Prostate gland (tissue), 2 donors: ENCODE measurements at places on chromosomes 11 and 22. TPM values are rescaled to one million over a fixed set of nuclear protein-coding genes. Genes with fewer than 3 reads are reported as not detected.

The NELL1 gene
- total RNA-seq = 10.3 TPM

The NAA40 gene
- total RNA-seq = 23.3 TPM

The DENND5A gene
- total RNA-seq = 25.4 TPM

The GPHA2 gene
- not detected for total RNA-seq

The KBTBD3 gene
- total RNA-seq = 7.3 TPM

The MIOX gene
- total RNA-seq = not detected

The ZW10 gene
- 11.6 TPM for total RNA-seq

The HTR3B gene
- not detected for total RNA-seq

The ST14 gene
- total RNA-seq = 39.8 TPM

The TSSK2 gene
- total RNA-seq = not detected

The KCTD14 gene
- total RNA-seq = 16.8 TPM

The ZDHHC24 gene
- total RNA-seq = 24.9 TPM

The SCGB1A1 gene
- total RNA-seq = 203 TPM

The UPK3A gene
- total RNA-seq = 12.6 TPM

The DEUP1 gene
- total RNA-seq = 1.2 TPM

The RBMXL2 gene
- 12.0 TPM for total RNA-seq

The SYT12 gene
- 3.4 TPM for total RNA-seq

The SCN3B gene
- 3.5 TPM for total RNA-seq

The C11orf97 gene
- total RNA-seq = not detected

The ELMOD1 gene
- 0.36 TPM for total RNA-seq

The TSPAN32 gene
- total RNA-seq = not detected

The TREH gene
- total RNA-seq = not detected

The NOX4 gene
- 1.6 TPM for total RNA-seq

The RFPL1 gene
- total RNA-seq = 1.7 TPM

The CRYBA4 gene
- total RNA-seq = not detected

The KCNJ4 gene
- 3.2 TPM for total RNA-seq

The ZNF214 gene
- total RNA-seq = 3.1 TPM

The FADD gene
- 18.4 TPM for total RNA-seq

The OR51G1 gene
- not detected for total RNA-seq
